ENCODE measurements at places on chromosomes 2 and 18.

- no peak for DNase-seq
These were observed 125.5 kb upstream of the REV1 start for GRCh38 chr2:99615247-99615771.

DNA sequence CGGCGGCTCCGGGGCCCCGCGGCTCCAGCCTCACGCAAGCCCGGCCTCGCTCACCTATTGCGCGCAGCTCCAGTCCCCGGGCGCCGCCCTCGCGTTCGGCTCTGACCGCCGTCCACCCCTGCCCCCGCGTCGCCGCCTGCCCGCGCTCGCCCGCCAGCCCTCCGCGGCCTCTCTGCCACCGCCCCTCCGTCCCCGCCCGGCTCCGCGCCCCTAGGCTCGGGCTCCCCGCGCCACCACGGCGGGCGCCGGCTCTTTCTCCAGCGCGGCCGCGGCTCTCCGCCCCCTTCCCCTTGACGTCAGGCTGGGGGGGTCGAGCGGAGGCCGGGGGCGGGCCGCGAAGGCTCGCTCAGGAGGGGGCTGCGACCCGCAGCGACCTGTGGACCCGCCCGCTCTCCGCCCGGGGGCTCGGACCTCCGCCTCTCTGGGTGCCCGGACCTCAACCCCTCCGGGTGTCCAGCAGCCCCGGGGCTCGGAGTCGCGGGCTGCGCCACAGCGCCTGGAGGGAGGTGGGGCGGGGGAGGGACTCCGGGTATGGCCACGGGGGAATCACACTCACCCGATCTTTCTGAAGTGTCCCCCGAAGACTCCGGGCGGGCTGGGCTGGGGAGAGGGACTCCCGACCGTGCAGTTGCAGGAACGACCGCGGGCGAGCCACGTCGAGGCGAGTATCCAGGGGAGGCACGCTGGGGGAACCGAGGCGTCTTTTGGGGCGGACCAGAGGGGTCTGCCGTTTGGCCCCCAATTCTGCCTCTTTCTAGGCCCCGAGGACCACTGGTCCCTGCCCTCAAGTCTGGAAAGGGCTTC, at the start of gene SEMA4C:
SEMA4C (minus strand) TSS at position 259 of the 804 bp plus-strand sequence. CDS start 2,194 bp downstream, outside the sequence.
- peak; percentile 48 for DNase-seq

GRCh38 chr2:69831354-69831905, 2.0 kb downstream of the GMCL1 start:
- no peak for DNase-seq

DNA sequence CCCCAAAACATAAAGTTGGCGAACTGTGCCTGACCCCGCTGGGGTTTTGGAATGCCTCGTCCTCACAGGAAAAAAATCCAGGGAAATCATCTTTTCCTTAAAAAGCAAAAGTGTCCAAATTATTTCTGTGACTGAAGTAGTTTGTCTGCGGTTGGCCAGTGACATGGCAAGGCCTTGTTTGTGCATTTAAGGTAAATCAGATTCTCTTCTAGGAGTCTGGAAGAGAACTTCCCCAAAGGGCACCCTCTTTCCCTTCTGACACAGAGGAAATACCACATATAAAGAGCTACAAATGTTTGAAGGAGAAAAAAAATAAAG, 737 bp upstream of the CYB5A start:
- no peak for DNase-seq

- peak; percentile 45 for DNase-seq
These were observed 630 bp downstream of the PPM1G start for GRCh38 chr2:27408601-27409320.

DNA sequence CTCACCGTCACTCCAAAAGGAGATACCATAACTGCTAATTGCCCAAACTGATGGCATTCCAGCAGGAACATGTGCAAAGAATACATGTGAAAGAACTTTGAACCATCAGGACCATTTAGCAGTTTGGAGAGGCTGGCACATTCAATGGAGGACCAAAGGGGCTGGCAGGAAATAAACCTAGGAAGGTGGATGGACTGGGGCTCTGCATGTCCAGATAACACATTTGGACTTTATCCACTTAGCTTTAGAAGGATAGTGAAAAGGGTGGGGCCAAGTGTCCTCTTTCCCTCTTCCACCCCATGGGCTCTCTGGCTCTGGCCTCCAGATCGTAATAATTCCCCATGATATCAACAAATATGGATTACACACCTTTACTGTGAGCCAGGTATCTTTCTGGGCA, 80.0 kb upstream of the STPG4 start:
- DNase-seq = no peak

GRCh38 chr18:23563377-23564043, 22.8 kb downstream of the NPC1 start:
- peak; percentile 80 for DNase-seq

DNA sequence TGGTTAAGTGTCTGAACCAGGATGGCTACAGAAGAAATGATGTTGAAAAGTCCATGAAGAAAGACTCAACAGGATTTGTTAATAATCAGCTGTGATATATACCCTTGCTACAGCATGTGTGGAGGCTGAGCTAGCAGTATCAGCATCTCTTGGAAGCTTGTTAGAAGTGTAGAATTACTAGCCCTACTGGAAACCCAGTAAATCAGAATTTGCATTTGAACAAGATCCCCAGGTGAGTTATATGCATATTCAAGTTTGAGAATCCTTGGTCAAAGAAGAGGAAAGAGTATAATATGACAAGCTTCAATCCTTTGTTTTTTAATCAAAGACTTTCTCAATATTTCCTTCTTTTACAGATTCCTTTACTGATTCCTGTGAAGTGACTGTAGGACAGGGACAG, 109.0 kb upstream of the KCNJ3 start:
- no peak for DNase-seq

DNA sequence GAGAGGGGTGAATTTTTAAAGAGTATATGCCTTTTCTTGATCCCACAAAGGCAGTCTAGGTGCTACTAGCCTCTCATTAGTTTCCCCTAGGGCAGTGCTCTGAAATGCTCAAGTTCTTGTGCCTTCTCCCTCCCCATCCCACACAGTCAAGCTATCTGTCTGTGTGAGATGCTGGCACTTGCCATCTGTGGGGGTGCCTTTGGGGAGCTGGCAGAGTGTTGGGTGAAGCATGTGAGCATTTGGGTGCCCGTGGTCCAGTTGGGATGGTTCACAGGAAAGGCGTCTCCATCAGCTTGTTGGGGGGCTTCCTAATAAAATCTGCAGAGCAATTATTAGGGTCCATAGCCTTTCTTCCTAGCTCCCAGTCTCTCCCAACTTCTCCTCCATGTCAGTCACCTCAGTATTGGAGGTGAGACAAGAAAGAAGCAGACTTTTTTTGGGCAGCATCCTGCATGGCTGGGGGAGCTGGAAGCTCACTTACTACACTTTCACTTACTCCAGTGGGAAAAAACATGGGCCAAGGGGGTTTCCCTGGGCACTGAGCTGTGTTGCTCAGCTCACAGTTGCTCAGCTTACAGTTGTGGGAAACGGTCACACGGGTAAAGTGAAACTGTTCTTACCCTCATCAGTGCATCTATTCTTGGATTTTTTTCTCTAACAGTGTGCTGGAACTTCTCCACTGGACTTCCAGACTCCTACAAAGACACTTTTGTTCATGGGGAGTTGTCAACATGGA, 29.3 kb downstream of the COLEC11 start:
- peak; percentile 59 for DNase-seq

- DNase-seq = no peak
These were observed 639.2 kb upstream of the CDH2 start for GRCh38 chr18:28816155-28816554.

DNA sequence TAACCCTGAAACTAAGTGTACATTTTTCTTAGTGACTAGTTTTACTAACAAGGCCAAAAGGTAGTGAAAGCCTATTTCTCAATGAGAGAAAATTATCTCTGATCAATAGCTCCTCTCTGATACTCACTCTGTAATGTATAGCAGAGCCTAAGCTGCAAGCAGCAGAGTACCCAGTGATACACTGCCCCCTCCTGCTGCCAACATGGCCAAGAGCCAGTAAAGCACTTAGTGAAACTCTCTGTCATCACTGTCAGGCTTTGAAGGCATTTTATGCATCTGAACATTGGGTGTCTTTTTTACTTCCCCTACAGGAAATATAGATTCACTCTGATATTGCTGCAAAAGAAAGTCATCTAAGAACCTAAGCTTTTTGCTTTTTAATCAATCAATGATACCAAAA, 784.1 kb upstream of the CDH7 start:
- peak; percentile 24 for DNase-seq

- no peak for DNase-seq
These were observed 542.8 kb downstream of the IRS1 start for GRCh38 chr2:226256709-226257376.

- no peak for DNase-seq
These were observed 5.5 kb upstream of the TEX51 start for GRCh38 chr2:126893153-126893552.

DNA sequence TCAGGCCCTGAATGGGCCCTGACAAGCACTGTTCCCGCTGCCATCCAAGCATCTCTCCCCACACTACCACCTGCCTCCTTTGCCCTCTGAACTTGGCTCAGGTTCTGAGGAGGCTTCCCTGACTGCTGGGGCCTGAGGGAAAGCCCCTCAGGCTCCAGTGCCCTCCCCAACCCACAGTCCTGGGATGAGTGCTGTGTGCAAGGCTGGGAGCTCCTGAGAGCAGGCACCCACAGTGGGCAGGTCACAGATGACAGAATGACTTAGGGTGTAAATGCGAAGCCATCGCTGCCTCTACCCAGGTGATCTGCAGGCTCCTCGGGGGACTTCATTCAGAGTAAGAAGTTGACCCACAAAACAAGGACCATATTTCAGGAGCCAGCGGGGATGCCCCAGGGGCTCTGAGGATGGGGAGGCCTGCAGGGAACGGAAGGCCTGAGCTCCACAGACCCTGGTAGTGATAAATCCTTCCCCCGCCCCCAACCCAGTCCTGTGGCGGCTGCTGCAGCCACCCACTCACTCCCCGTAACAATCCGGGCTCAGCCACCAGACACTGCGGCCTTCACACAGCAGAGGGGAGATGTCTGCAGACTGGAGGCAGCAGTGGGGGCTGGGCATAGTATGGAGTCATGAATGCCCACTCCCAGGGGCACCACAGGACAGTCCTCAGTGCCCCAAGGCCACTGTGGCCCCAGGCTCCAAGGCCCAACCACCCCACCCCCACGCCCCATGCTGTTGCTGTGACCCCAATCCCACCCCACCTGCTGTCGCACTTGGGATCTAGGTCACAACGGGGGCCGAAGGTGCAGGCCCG, 8.9 kb downstream of the BIN1 start:
- no peak for DNase-seq

- no peak for DNase-seq
These were observed 1302.9 kb upstream of the ACVR2A start for GRCh38 chr2:146541896-146542295.

DNA sequence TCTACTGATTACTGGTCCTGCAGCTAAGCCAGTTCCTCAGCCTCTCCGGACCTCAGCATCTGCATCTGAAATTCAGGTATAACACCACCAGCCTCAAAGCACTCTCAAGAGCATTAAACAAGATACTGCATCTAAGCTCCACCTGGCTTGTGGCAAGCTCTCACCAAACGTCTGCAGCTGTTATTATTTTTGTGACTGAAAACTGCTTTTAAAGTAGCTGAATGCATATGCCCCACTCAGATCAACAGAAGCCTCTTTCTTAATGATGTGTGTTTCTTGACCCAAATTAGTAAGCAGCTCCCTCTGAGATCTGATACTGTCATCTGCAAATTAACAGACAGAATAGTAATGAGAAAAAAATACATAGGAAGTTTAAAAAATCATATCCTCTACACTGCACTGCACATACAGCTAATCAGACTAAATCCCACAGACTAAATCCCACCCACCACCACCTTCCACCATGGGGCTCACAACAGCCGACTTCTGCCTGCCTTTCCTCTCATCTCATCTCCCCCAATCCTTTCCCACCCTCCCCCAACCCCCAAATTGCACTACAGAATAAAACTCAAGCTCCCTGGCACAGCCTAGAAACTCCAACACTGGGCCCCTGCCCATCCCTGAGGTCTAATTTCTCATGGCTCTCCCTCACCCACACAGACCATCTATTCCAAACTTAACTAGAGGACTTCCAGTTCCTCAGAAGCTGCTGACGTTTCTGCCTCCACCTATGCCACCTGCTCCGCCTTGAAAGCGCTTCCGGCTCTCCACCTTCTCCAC, 52.9 kb downstream of the TMEM163 start:
- DNase-seq = no peak

DNA sequence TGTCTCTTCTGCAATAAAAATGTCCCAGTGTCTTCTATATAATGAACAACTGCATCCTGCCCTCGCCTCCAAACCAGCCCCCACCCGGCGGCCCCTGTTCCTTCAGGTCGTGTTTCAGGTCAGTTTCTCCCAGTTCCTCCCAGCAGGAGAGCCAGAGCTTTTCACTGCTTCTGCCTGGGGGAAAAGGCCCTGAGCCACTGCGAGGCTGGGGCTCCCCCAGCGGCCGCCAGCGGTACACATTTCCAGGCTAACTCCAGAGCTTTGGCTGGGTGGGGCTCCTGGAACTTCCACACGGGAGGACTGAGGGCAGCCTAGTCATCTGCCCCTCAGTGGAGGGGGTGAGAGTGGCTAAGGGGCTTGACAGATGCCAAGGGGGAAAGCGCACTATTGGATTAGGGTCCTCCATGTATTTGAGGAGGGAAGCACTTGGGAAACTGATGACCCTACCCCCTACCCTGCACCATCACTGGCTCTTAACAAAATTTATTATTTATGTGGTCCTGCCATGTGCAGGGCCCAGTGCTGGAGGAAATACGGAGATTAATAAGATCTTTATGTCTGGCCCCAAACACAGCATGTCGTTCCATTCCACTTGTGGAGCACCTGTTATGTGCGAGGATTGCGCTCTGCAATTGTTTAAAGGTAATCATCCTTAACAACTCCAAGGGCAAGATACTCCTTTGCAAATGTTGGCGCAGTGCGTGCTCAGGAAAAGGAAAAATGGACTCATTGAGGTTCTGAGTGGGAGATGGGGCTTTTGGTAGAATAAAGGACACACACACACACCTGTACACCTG, 17.3 kb upstream of the CYS1 start:
- peak; percentile 68 for DNase-seq

DNA sequence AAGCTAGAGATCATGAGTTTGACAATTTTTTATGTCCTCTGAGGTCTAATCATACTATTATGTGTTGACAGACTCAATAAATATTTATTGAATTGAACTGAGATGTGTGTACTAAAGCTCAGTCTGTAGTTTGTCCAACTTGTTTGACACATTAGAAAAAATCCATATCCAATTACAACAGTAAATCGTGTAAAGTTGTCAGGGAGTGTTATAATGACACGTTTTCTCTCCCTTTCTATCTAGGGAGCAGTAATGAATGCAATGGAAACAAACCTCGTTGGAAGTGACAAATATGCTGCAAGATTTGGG, 28.4 kb downstream of the ITGA4 start:
- no peak for DNase-seq

GRCh38 chr2:29834624-29835023, 86.8 kb downstream of the ALK start:
- DNase-seq = no peak

- peak; percentile 99 for DNase-seq
These were observed 58.7 kb upstream of the SP3 start for GRCh38 chr2:174023591-174024523.

DNA sequence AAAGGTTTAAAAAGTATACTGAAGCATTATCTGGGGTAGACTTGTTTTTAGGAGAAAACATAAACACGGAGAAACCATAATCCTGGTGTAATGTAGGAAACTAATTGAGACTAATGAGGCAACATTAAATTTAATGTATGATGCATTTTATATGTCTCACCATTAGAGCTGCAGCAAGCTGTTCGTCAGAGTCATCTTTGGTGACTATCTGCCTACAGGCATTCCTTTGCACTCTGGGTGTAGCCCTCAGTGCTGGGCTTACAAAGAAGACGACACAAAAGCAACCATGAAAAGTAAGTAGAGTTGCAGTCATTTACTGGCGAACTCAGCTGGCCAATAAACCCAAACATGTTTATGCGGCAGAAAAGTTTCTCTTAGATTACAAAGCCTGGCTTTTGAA, 415.3 kb upstream of the ZEB2 start:
- DNase-seq = peak; percentile 21

- DNase-seq = no peak
These were observed 434.7 kb upstream of the HS6ST1 start for GRCh38 chr2:128753321-128753720.

Measured in mesenchymal stem cell (in vitro differentiated cells and primary cell).